Fibroblast of skin of right quadriceps (primary cell): ENCODE measurements at places on chromosomes 1 and 21.

- DNase-seq = no peak
These were observed 581 bp downstream of the IRF6 start for GRCh38 chr1:209805341-209805781.

DNA sequence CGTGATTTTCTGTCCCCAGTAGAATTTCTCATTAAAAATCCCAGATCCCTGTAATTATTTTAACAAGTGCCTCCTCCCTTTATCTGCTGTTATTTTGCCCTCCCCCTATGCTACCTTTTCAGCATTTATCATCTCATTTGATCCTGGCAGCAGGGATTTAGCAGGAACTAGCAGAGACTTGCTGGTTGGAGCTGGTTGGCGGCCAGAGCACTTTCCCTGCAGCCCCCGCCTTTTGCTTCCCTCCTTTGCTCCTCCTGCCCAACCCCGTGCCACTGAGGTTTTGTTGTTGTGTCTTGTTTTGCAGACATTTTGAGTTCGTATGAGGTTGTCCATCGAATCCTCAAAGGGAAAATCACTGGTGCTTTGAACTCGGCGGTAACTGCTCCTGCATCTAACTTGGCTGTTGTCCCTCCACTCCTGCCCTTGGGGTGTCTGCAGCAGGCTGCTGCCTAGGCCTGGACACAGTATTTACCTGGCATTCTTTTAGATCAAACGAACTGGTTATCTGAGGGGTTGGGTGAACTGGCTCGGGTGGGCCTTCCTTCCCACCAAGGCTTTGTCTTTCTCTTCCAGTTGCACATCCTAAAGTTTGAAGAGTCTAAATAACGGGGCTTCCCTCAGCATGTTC lies 11.2 kb downstream of the UBE2Q1 start:
- DNase-seq = no peak

GRCh38 chr1:185808631-185809030 lies 74.4 kb downstream of the HMCN1 start:
- DNase-seq = peak; percentile 54

DNA sequence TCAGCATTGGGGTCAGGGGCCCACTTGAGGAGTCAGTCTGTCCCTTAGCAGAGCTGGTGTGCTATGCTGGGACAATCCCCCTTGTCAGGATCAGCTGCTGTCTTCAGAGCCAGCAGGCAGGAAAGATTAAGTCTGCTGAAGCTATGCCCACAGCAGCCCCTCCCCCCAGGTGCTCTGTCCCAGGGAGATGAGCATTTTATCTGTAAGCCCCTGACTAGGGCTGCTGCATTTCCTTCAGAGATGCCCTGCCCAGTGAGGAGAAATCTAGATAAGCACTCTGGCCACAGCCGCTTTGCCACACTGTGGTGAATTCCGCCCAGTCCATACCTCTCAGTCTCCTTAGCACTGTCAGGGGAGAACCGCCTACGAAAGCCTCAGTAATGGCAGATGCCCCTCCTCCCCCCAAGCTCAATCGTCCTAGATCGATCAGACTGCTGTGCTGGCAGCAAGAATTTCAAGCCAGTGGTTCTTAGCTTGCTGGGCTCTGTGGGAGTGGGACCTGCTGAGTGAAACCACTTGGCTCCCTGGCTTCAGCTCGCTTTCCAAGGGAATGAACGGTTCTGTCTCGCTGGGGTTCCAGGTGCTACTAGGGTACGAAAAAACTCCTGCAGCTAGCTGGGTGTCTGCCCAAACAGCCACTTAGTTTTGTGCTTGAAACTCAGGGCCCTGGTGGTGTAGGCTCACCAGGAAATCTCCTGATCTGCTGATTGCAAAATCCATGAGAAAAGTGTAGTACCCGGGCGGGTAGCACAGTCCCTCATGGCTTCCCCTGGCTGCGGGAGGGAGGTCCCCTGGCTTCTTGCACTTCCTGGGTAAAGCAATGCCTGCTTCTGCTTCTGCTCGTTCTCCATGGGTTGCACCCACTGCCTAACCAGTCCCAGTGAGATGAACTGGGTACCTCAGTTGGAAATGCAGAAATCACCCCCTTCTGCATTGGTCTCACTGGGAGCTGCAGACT lies 25.1 kb upstream of the TP53BP2 start:
- no peak for DNase-seq

- DNase-seq = peak; percentile 58
These were observed 14.9 kb downstream of the FASLG start for GRCh38 chr1:172673761-172674160.

DNA sequence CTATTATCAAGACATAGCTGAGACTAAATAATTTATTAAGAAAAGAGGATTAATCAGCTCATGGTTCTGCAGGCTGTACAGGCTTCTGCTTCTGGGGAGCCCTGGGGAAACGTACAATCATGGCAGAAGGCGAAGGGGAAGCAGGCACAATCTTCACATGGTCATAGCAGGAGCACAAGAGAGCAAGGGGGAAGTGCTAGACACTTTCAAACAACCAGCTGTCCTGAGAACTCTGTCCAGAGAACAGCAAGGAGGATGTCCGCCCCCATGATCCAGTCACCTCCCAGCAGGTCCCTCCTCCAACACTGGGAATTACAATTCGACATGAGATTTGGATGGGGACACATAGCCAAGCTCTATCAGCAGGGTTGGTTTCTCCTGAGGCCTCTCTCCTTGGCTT lies 10.3 kb upstream of the SLC45A1 start:
- DNase-seq = no peak

DNA sequence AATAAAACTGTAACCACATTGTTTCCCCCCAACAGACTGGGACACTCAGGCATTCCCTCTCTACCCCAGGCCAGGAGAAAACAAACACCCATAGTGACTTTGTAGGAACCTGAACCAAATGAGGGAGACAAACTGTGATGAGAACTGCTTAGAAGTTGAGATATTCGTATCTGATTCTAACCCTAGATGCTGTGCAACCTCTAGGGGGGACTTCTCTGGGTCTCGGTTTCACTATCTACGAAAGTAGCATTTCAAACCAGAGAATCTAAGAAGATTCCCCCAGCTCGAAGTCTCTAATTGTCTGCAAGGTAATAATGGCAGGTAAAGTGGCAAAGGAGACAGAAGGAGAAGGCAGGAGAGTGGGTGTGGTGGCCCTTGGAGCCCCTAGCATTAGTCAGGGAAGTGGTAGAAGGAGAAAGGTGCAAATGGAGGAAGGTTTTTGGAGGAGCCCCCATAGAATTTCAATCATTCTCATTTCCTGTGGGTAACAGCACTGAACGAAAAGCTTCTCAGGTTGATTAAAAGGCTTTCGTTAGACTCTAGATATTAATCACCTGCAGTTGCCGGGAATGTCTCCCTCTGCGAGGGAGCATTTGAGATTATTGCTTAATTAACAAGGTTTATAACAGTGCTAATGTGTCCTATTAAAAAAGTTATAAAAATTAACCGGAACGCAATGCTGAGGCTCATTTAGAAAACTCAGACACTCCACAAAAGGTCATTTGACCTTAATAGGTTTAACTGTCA lies 46.4 kb downstream of the BEND5 start:
- no peak for DNase-seq
